NCI-H2029 treated with DMSO at 0.1 percent for 48 hours (cell line): ENCODE measurements at places on chromosomes 5 and 9.
A peak's percentile ranks its signal among the peaks of the same experiment; 100 is the strongest.

- no peak for DNase-seq
Measured at GRCh38 chr9:134404376-134405358, 78.4 kb downstream of the RXRA start.

DNA sequence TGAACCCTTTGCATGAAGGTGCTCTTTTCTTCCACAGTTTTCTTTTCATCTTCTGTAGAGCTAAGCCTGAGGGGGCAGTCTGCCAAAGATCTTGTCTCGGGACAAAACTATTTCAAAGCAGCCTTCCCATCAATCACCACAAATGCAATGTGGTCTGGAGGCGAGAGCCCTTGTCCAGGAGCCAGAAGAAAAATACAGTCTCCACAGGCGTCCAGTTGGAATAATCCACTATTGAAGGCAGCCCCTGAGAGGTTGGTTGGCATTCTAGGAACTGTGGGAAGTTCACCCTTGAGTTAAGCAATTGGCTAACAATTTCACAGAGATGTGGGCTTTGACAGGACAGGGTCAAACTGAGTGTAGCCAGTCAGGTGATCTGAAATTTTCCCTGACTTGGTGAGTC is 72.0 kb downstream of the SEMA6A start:
- no peak for DNase-seq

DNA sequence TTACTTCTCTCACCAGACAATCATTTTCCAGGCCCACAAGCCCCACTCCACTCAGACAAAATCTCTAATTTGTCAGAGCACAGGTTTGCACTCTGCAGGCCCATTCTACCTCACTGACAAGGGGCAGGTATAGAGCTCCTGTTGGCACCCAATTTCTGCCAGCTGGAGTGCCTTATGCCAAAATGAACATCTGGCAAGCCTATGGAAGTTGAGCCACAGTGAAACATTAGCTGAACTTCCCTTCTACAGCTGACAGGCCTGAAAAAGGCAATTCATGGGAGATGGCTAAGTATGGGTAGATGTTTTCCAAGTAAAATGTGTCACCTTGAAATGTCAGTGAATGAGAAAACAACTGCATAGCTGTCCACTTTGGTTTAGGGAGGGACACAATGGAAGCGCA is 87.0 kb downstream of the SPOCK1 start:
- DNase-seq, result no peak

- peak; percentile 80 for DNase-seq
Measured at GRCh38 chr9:100602342-100602801, 24.5 kb downstream of the CAVIN4 start.

DNA sequence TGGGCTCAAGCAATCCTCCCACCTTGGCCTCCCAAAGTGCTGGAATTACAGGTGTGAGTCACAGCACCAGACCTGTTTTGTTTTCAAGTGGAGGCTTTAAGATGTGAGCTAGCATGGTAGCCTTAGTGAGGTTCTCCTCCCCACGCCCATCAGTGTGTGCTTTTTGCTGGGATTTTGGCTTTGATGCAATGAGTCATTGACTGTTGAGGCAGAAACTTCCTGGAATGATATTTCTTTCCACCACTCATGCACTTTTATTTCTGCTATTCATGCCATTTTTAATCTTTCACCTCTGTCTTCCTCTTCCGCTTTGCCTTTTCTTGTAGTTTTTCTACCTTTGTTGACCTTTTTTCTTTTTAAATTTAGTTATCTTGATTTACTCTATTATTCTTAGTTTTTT is 4.2 kb upstream of the NFIL3 start:
- no peak for DNase-seq

GRCh38 chr5:18553269-18553668 is 919.0 kb downstream of the TAF11L14 start:
- DNase-seq, result no peak

DNA sequence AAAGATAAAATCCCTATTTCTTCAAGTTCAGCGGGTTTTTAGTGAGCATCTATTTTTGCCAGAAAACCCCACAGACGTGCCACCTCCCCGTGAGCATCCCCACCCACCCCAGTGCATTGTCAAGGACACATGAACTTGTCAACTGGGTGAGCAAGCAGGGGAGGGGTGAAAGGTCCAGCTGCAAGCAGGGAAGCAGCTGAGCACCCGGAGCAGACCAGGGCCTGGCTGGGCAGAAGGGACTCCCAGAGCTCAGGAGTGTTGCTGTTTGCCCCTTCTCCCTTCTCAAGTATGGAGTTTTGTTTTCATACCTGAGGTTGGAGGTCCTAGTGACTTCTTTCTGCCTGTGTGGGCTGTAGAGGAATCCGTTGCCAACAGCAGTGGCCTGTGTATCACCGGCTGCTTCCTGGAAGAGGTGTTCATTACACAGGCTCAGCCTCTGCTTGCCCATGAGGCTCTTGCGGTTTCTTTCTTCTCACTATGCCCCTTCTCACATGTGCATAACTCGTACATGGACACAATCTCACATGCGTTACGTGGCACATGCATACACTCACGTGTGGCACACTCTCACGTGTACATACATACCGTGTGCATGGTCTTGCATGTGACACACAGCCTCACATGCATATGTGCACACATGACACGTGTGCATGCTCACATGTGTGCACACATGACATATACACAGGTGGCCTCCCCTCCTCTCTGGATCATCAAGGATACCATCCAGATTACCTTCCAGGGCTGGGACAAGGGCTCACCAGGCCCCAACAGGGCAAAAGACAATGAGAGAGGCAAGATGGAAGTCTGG is 126.7 kb downstream of the MVB12B start:
- DNase-seq, result no peak

- DNase-seq, result no peak
Measured at GRCh38 chr9:7360513-7360912, 439.1 kb downstream of the DMAC1 start.

- DNase-seq, result no peak
Measured at GRCh38 chr9:116713271-116713670, 26.2 kb downstream of the TRIM32 start.

DNA sequence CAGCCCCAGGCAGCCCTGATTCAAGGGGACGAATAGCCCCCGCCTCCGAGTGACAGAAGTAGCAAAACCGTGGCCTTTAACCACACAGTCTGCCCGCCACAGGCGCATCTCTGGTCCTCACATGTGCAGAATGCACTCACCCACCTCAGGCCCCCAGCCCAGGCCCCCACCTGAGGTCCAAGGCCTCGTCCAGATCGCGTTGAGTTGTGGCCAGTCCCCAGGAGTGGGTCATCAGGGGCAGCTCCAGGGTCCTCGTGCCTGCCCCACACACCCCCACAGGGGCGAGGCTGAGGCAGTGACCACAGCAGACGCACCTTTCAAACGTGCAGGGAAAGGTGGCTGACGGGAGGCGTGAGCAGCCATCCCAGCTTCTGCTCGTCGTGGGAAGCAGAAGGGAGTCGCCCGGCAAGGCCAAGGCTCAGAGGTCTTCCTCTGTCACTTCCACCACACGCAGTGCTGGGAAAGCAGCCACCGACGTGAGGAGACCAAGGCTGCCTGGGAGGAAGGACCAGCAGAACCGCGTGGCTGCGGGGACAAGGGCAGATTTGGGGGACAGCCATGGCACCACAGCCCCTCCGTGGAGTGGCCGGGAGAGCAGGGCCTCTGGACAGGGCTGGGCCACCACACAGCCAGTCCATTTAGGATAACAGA is 77.8 kb upstream of the OTULINL start:
- no peak for DNase-seq

DNA sequence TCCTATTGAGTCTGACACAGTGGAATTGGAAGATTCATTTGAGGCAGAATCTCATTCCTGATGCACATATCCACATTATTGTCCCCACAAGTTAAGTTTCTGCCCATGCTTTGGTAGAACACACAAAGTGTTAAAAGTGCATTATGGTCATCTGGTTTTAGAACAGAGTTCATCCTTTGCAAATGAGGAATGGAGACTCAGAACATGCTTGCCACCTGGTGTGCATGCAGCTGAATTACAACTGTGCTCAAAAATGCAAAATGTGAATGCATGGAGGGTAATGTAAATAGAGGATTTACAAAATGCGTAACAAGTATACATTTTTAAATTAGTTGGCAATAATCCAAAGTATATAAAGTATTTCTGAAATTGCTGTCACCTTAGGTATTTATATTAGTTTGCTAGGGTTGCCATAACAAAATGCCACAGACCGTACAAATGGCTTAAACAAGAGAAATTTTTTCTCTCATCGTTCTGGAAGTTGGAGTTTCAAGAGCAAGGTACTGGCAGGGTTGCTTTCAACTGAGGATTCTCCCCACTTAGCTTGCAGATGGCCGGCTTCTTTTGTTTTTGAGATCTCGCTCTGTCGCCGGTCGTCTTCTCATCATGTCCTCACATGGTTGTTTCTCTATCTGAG is 671.1 kb downstream of the TAF11L14 start:
- no peak for DNase-seq

DNA sequence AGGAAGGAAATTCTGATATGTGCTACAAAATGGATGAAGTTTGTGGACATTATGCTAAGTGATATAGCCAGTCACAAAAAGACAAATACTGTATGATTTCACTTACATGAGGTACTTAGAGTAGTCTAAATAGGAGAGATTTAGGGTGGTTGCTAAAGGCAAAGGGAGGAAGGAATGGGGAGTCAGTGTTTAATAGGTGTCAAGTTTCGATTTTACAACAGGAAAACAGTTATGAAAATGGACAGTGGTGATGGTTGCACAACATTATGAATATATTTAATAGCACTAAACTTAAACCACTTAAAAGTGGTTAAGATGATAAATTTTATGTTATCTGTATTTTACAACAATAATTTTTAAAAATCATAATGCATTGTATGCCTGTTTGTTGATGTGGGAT is 40.4 kb upstream of the ECM2 start:
- no peak for DNase-seq

- DNase-seq, result no peak
Measured at GRCh38 chr5:127886-128285, 35.9 kb downstream of the PLEKHG4B start.

DNA sequence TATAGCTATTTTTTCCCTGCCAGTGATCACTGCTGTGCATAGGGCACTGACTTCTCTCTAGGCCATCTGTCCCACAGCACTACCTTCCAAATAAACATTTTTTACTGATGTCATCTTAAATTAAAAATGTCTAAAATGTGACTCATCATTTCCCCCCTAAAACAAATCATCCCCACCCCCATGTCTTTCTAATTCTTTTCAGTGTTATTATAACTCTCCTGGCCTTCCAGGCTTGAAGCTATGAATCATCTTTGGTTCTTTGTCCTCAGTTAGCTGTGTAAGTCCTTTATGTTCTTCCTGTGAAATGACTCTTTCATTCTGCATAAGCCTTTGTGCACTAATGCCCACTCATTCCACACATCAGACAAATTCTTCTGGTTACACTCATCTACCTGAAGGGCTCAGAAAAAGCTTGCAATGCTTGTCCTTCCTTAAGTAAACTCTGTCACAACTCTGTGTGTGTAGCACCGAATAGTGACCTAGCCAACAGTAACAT is 78.1 kb downstream of the CFAP95 start:
- no peak for DNase-seq

- DNase-seq, result no peak
Measured at GRCh38 chr9:121634329-121635261, 16.8 kb upstream of the DAB2IP start.

DNA sequence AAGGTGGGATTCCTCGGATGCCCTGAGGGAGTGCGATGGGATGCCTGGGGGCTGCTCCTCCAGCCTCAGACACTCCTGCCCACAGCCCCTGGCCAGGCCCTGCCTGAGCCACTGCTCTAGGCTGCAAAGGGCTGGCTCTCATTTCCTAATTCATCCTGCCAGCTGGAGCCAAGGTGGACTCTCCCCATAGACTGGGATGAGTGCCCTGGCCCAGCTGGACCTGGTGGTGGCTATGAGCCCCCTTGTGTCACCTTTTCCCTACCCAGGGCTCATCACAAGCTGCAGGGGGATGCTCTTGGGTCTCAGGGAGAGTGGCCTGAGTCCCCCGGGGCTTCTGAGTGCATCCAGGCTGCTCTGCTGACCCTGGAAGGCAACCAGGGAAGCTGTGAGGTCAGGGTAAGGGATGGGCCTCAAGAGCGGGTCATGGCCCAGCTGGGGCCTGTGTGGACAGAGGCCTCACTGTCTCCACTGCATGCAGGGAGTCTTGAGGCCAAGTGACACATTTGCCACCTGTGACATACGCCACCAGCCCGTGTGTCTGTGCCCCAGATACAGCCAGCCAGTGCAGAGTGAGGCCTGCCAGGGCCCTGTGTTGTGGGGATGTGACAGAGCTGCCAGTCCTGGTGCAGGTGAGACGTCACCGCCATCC is 102.7 kb upstream of the IER5L start:
- no peak for DNase-seq

- no peak for DNase-seq
Measured at GRCh38 chr9:34079181-34079580, 30.5 kb upstream of the UBAP2 start.

DNA sequence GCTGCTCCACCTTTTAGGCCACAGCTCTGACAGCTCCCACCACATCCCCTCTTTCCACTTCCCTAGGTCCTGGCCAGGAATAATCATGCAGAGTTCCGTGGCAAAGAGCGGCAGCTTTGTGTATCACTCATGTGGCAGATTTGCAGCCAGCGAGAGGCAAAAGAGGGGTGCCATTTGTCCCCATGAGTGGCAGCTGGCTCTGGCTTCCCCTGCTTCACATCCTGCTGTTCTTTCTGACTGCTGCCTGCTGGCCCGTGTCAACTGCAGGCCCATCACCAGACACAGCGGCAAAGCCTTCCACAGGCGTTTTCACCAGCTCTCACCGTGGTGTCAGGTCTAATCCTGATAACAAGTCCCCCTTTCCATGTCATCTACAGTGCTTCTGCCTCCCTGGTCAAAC is 430.6 kb upstream of the DAP start:
- DNase-seq, result no peak

DNA sequence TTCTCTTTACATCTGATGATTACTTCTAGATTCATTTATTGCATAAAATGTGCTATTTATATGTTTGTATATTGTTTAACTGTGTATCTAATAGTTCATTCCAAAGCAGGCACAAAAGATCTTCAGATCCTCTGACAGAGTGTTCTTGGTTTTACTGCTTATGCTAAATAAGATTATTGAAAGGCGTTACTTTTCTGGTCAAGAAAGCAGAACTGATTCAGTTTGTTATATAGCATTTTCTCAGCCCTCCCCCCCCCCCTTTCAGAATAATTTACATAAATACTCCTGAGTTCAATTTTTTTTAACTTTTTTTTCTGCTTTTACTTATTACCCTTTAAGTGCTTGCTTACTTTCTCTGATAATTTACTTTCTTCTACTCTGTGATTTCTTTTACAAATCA is 15.4 kb downstream of the CDC42SE2 start:
- no peak for DNase-seq
